Stomach (tissue), 19 donors: ENCODE measurements at places on chromosomes 1 and 21. TPM values are rescaled to one million over a fixed set of nuclear protein-coding genes. Genes with fewer than 3 reads are reported as not detected.

DNA sequence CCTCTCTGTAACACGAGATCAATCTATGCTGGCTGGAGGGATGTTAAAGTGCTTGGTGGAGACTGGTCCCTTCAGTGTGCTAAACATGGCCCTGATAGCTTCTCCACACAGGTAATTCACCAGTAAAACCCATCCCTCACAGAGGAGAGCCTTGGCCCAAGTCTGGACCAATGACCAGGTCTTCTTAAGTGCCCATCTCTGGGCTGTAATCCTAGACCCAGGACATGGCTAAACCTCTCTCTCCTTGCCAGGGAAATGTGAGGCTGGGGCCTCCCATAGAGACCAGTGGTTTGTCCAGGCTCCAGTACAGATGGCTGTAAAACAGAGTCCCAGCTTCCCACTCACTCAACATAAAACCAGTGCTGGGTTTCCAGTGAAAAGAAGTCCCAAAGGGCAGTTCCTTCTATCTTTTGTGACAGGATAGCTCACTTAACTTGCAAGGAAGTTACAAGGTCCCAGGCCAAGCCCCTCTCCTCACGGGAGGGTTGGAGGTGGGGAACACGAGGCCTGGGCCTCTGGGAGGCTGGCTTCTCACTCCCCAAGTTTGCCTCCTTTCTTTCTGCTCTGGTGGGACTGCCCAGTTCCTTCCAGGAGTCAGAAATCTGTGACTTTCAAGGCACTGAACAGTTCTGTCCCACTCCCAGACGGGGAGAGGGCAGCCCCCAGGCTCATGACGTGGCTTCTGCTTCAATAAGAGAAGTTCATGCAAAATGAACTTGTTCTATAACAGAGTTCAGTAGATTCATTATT lies 2.2 kb upstream of the KIF17 start:
- no peak overlapping the region for H3K27ac ChIP-seq
- peaks cover 12% of the 10 kb centered on the region for H3K4me1 ChIP-seq
- no peak for DNase-seq
- H3K4me3 ChIP-seq = no peak overlapping the region
- H3K27me3 ChIP-seq = peaks cover 25% of the 10 kb centered on the region
- no peaks in the 10 kb centered on the region for H3K36me3 ChIP-seq

DNA sequence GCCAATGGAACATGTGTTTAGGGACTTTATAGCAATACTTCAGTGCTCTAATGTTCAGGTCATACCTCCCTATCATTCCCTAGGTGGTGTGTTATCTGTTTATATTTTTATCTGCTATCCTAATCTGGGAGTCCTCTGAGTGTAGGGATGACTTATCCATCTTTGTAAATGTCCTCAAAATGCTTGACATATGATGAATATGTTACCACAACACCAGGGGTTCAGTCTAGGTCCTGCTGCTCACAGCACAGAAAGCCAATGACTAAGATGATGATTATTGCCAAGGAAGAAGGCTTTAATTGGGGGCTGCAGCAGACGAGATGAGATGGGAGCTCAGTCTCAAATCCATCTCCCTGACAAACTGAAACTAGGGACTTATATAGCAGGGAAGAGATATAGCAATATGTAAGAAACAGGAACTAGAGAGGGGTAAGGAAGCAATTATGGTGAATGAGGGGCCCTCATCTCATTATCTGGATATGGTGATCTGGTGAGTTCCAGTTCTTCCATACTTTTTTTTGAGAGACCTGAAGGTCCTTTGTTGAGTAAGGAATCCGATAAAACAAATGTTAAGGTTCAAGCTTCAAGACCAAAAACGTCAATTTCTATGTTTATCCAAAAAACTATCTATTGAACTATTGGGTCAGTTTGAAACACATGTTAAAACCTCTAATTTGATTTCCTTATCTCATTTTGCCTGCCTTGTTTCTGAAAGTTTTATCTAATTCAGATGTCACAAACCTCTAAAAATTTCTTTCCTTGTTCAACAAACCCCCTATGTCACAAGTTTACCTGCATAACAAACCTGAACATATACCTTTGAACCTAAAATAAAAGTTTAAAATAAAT lies 256.7 kb upstream of the CACYBP start:
- no peak for DNase-seq
- H3K4me3 ChIP-seq = no peak overlapping the region
- no peaks in the 10 kb centered on the region for H3K27me3 ChIP-seq
- H3K27ac ChIP-seq = no peak overlapping the region
- H3K36me3 ChIP-seq = no peaks in the 10 kb centered on the region

GRCh38 chr1:53293123-53293522 lies 34.7 kb downstream of the LRP8 start:
- H3K36me3 ChIP-seq = no peaks in the 10 kb centered on the region
- no peaks in the 10 kb centered on the region for H3K27me3 ChIP-seq
- DNase-seq = no peak
- H3K4me3 ChIP-seq = no peak overlapping the region

DNA sequence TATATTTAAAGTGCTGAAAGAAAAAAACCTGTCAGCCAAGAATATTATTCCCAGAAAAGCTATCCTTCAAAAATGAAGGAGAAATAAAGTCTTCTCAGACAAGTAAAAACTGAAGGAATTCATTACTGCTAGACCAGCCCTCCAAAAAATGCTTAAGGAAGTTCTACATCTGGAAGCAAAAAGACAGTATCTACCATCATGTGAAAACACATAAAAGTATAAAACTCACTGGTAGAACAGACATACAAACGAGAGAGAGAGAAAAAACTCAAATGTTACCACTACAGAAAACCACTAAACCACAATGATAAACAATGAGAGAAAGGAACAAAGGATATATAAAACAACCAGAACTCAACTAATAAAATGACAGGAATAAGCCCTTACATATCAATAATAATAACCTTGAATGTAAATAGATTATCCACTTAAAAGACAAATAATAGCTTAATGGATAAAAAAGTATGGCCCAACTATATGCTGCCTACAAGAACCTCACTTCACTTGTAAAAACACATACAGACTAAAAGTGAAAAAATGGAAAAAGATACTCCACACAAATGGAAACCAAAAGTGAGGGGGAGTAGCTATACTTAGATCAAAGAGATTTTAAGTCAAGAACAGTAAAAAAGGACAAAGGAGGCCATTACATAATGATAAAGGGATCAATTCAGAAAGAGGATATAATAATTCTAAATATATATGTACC lies 22.0 kb downstream of the NSL1 start:
- no peaks in the 10 kb centered on the region for H3K4me1 ChIP-seq
- H3K4me3 ChIP-seq = no peak overlapping the region
- no peaks in the 10 kb centered on the region for H3K27me3 ChIP-seq
- DNase-seq = no peak

GRCh38 chr1:241444836-241445235 lies 74.7 kb downstream of the FH start:
- H3K4me1 ChIP-seq = no peaks in the 10 kb centered on the region
- H3K27me3 ChIP-seq = no peaks in the 10 kb centered on the region
- H3K36me3 ChIP-seq = no peaks in the 10 kb centered on the region
- H3K27ac ChIP-seq = no peak overlapping the region
- DNase-seq = no peak

GRCh38 chr1:116097626-116098025 lies 13.6 kb upstream of the MAB21L3 start:
- no peaks in the 10 kb centered on the region for H3K27me3 ChIP-seq
- no peaks in the 10 kb centered on the region for H3K36me3 ChIP-seq
- H3K4me3 ChIP-seq = no peak overlapping the region
- no peak for DNase-seq
- no peaks in the 10 kb centered on the region for H3K4me1 ChIP-seq

DNA sequence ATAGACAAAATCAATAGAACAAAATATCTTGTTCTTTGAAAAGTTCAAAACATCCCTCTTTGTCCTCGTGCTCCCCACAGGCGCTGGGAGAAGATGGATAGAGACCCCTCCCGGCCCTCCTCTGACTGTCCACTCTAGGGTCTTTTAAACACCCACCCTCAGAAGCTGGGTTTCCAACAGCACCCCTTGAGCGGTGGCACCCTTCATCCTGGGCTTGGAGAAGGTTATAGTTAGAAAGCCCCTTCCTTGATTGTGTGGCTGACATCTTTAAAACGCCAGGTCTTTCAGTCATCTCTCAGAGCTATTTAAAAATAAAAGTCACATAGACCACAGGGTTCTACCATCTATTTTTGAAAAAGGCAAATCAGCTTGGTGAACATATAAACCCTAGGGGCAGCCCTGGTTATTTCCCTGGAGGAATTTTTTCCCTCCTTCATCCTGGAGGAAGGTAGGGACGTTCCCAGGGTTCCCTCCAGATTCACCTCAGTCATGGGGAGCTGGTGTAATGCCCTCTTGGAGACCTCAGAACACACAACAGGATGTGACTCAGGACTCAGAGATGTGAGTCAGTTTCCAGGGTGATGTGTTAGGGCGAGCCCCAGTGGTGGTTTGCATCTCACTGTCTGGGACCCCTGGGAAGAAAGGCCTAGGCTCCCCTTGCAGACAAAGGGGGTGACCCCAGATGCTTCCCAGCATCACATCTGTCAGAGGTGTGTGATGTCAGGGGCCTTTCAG lies 138.5 kb downstream of the CLIC6 start:
- H3K4me1 ChIP-seq = peaks cover 61% of the 10 kb centered on the region
- H3K4me3 ChIP-seq = no peak overlapping the region
- no peaks in the 10 kb centered on the region for H3K27me3 ChIP-seq
- no peak overlapping the region for H3K27ac ChIP-seq
- no peak for DNase-seq
- peaks cover 39% of the 10 kb centered on the region for H3K36me3 ChIP-seq

DNA sequence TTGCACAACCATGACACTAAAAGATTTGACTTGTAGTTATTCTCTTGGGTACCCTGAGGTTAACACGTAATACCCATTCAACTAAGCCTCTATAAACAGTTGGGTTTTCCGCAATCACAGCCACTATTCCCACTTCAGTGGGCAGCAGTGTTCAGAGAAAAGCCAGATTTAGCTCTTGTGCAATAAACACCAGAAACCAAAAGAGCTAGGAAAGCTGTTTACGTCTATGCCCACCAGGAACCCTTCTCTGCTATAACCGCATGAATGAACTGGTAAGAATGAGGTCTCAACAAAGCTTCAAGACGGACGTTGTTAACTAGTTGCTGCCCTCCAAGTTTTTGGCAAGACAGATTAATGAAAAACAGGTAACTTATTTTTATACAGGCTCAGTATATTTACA lies 101.3 kb downstream of the SLC45A1 start:
- peak overlapping the region; percentile 99 for H3K27ac ChIP-seq
- peaks cover 6% of the 10 kb centered on the region for H3K36me3 ChIP-seq
- H3K4me1 ChIP-seq = peaks cover 62% of the 10 kb centered on the region

RUNX3 gene
- 1.1 TPM for total RNA-seq

OR10J1 gene
- total RNA-seq = not detected

HHAT gene
- total RNA-seq = 5.0 TPM

TBX19 gene
- 2.9 TPM for total RNA-seq

TMEM35B gene
- 2.0 TPM for total RNA-seq
